T-helper 1 cell (primary cell): ENCODE measurements at places on chromosomes 7 and 10.

DNA sequence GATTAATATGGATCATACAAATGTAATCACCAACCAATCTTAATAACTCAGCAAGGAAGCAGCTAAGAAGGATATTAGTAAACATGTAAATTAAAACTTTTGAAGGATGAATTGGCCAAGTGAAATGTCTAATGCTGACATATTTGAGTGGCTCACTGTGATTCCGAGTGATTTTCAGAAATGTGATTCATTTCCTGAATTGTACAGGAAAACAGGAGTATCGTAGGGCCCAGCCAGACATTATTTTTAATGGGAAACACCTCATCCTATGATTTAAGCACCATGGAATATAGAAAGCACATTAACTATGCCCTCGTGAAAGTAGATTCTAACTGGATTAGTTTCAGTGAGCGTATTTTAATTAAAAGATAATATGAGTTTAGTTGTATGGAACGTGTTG lies 82.3 kb downstream of the LHFPL3 start:
- no peak for DNase-seq

- no peak for DNase-seq
Observed at GRCh38 chr10:20615395-20615794, 281.7 kb downstream of the NEBL start.

GRCh38 chr10:4514445-4515108 lies 311.4 kb upstream of the AKR1E2 start:
- DNase-seq: no peak

DNA sequence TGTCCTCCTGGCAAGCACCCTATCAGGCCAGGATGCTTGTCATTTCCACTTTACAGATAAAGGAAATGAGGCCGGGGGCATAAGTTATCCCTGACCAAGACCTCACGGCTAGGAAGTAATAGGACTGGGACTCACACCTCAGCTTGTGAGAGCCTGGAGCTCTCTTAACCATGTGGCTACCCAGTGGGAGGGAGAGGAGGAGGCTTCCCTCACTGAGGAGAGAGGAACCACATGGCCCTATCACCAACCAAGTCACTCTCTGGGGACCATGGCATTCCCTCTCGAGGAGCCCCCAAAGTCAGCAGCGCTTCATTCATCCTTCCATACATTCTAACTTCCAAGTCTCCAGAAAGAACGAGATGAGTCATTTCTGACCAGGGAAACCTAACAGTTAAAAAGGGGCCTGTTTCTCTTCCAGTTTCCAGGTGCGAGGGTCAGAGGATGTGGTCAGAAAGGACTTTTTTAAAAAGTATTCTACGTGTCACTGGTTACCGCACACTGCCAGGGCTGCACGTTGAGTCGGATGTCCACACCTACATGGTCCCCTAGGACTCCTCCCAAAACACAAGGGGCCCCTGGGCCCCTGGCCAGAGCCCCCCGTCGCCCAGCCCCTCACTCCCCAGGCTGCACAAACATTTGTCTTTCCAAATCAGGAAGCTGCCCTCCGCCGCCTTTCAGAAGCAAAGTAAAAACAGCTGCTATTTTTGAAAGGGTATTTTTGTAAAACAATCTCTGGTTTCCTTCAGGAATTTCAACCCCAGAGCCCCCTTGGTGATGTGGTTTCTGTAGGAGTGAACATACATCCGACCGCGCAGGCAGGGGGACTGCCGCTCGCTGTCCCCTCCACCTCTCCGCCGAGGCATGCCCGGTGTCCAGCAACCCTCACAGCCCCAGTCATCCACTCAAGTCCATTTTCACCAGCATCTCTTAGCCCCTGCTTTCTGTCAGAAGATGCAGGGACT lies 128.2 kb upstream of the CHST15 start:
- no peak for DNase-seq

GRCh38 chr10:340646-341045 lies 205.4 kb downstream of the ZMYND11 start:
- DNase-seq: no peak

DNA sequence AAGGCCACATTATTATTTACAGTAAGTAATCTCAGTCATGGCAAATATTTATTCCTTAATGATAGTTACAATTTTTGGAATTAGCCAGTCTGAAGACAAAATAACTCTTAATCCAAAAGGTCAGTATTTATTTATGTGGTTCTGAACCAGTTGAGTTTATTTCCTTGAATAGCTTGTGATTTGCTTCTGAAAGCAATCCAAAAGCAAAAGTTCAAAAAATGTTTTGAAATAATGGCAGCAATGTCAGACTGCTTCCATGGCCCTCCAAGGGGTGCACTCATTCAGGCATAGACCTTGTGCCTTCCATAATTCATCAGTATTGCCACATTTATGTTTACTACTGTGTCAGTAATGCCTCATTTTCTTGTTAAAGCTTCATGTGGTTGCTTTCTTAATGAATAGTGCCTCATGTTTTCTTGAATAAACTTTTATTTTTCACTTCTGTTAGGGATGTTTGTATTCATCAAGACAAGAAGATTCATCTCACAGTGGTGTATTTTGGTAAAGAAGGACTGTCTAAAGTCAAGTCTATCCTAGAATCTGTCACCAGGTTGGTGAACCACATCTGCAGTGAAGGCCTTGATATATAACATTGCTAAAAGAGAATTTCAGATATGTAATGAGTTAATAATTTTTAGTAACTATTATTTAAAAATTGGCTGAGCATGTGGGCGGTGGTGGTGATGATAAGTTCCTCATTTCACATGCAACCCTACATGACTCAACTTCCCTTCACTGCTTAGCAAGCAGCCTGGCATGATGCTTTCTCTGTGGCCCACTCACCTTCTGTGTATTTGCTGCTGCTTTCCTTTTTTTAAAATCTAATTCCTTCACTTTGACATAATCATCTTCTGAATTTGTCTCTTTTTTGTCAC lies 22.0 kb downstream of the CSGALNACT2 start:
- no peak for DNase-seq

- no peak for DNase-seq
Observed at GRCh38 chr10:104034401-104035193, 51.1 kb downstream of the COL17A1 start.

DNA sequence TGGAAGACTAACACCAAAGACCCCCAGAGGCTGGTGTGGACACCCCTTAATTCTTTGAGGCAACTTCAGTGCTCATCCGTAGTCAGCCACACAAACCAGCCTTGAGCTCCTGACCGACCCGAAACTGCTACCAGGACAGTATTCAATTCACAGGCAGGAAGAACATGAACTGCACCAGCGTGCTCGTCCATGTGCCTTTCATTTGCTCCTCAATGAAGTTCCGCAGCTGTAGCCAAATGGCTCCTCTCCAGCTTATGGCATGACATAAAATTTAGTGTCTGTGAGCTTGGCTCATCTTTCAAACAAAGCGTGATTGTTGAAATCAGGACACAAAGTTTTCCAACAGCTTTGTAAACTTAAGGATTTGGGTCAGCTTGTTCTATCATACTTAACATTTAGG lies 144.1 kb upstream of the FAM171A1 start:
- no peak for DNase-seq

GRCh38 chr7:18087026-18087686 lies 59.5 kb upstream of the PRPS1L1 start:
- no peak for DNase-seq

DNA sequence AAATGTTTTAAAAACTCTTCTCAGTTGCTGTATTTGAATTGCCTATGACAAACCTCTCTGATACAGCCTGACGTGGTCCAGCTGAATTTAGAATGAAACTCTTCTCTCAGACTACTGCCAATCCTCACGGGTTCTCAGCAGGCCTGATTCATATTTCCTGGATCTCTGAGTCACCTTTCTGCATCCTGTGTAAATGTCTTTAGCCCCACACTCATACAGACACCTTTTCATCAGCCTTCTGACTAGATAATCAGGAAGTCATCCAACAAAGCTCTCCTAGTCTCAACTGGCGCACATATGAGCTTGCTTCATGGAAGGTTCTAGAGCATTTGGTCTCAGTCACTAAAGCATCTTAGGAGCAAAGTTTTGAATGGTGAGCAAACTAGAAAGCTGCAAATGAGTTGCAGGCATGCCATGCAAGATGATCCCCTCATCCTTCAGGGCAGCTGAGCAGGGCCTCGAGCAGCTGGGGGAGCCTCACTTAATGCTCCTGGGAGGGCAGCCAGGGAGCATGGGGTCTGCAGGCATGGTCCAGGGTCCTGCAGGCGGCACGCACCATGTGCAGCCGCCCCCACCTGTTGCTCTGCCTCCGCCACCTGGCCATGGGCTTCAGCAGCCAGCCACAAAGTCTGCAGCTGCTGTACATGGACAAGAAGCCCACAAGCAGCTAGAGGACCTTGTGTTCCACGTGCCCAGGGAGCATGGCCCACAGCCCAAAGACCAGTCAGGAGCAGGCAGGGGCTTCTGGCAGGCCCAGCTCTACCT lies 182.8 kb downstream of the ARHGAP12 start:
- DNase-seq: no peak

GRCh38 chr10:122407375-122408125 lies 33.0 kb downstream of the PLEKHA1 start:
- no peak for DNase-seq

- DNase-seq: no peak
Observed at GRCh38 chr7:132256721-132257212, 319.5 kb downstream of the PLXNA4 start.

GRCh38 chr7:134154581-134155130 lies 27.5 kb downstream of the LRGUK start:
- no peak for DNase-seq

DNA sequence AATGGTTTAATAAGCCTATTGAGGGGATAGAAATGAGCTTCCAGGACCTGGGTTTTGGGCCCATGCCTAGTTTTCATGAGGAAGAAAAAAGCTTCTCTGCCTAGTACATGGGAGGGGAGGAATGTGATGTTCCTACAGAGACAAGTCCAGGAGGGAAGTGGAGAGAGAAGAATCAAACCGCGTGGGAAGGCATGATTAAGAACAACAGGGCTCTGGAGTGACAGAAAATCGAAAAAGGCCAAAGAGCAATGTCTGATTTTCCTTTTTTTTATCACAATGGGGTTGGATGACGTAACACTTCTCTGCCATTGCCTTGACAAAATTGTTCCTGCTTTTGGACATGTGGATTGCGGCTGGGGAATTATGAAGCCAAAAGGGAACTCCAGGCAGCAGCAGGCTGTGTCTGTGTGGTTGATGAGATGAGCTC lies 258.6 kb downstream of the CXCL12 start:
- no peak for DNase-seq

DNA sequence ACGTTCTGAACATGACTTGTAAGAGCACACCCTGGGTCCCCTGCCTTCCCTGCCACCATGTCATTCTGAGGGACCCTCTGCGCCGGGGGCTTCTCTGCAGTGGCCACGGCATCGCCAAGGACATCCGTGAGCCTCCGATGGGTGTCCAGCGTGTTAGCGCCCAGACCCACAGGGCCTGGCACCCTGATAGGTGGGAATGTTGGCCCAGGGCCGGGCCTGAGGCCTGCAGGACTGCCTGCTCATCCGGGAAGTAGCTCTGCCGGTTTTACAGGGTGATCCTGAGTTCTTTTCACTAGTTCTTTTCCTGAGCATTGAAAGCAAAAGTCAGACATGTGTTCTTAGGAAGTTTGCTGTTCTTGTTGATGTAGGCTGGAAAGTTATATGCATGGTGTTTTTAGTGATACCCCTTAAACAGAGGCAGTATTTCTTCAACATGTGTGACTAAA lies 54.5 kb downstream of the WDR37 start:
- DNase-seq: no peak

- no peak for DNase-seq
Observed at GRCh38 chr10:49325131-49325915, 26.4 kb downstream of the C10orf71 start.

- no peak for DNase-seq
Observed at GRCh38 chr7:24854866-24855265, 97.6 kb upstream of the GSDME start.

DNA sequence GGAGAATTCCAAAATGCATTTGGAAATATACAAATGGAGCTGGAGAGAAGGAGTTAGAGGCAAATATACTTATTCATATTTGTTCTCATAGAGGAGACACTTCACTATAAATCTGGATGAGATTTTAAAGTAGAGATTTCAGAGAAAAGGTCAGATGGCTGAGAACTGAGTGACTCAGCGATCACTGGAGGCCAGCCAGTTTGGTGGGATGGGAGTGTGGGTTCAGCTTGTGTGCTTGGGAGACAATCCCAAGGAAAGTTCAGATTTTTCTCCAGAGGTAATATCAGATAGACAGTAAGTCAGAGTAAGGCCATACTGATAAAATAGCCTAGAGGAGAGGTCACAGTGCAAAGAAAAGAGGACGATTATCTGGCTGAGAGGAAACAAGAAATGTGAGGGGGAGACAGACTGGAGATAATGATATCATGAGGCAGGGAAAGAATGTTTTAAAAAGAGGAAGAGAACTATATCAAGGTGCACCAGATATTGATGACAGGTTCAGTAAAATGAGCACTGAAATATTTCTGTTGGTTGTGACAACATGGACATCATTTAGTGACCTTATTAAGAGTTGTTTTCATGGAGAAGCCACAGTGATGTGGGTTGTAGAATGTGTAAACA lies 67.0 kb downstream of the MDFIC start:
- no peak for DNase-seq

GRCh38 chr10:99524736-99525380 lies 7.9 kb upstream of the NKX2-3 start:
- no peak for DNase-seq

- DNase-seq: no peak
Observed at GRCh38 chr10:98611436-98611835, 164.7 kb upstream of the HPS1 start.

- no peak for DNase-seq
Observed at GRCh38 chr7:153245809-153246208, 486.3 kb downstream of the ACTR3B start.
